ENCODE measurements at places on chromosomes 13 and 19. TPM values are rescaled to one million over a fixed set of nuclear protein-coding genes. Genes with fewer than 3 reads are reported as not detected.

The PRRG2 gene
- 1.5 TPM for total RNA-seq

The PRR22 gene
- total RNA-seq = 14.3 TPM

- no peak for DNase-seq
Observed at GRCh38 chr19:51434456-51434855, 17.0 kb upstream of the SIGLEC10 start.

- DNase-seq = no peak
Observed at GRCh38 chr13:107360010-107360409, 792.1 kb upstream of the ARGLU1 start.

GRCh38 chr13:49539313-49539712, 43.6 kb downstream of the PHF11 start:
- DNase-seq = no peak

- no peak for DNase-seq
Observed at GRCh38 chr13:80840316-80840976, 499.5 kb upstream of the SPRY2 start.

GRCh38 chr13:96279904-96280303, 190.0 kb downstream of the HS6ST3 start:
- no peak for DNase-seq

The DLL3 gene
- 1.4 TPM for total RNA-seq

DNA sequence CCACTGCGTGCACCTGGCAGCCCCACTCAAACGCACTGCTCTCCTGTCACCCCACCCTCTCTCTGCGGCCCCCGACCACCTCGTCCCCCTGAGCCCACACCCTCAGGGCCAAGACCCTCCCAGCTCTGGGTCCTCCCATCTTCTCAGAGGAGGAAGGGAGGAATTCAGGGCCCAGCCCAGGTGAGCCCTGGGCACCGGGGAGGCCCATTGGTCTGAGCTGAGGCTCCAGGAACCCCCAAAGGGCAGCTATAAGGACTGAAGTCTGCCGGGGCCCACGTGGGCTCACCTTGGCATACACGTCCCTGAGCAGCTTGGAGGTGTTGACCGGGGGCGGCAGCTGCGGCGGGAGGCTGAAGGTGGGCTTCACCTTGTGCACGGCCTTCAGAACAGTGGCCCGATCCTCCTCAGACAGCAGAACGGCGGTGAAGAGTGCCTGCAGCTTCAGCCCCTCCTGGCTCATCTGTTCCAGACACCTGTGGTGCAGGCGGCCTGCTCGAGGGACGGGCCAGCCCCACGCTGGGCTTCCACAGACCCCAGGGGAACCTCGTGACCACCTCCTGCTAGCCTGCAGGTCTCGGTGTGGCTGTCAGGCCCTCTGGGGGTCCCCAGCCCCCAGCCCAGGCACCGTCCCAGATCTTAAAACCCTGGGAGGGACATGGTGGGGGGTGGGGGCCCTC, 8.8 kb downstream of the POLRMT start:
- DNase-seq = no peak

The PALM3 gene
- total RNA-seq = not detected

DNA sequence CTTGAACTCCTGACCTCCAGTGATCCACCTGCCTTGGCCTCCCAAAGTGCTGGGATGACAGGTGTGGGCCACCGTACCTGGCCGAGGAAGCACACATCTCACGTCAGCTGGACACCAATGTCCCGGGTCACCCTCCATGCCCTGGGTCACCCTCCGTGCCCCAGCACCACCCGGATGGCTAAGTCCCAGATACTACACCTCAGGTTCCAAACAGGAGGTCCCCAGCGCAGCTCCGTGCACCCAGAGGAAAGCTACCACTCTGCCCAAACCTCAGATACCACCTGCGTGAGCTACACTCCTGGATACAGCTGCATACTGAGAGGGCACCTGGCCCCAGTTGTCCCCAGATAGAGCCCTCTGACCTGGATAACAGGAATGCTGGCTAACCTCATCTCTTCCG, 14.0 kb downstream of the LRRC4B start:
- DNase-seq = no peak

GRCh38 chr13:26327940-26328725, 74.2 kb downstream of the CDK8 start:
- no peak for DNase-seq

- DNase-seq = no peak
Observed at GRCh38 chr13:76213423-76213904, 577.3 kb downstream of the LMO7 start.

The MPHOSPH8 gene
- 31.3 TPM for total RNA-seq

GRCh38 chr19:13817615-13818371, 22.6 kb downstream of the ZSWIM4 start:
- peak; percentile 36 for DNase-seq

The STK11 gene
- 54.7 TPM for total RNA-seq

DNA sequence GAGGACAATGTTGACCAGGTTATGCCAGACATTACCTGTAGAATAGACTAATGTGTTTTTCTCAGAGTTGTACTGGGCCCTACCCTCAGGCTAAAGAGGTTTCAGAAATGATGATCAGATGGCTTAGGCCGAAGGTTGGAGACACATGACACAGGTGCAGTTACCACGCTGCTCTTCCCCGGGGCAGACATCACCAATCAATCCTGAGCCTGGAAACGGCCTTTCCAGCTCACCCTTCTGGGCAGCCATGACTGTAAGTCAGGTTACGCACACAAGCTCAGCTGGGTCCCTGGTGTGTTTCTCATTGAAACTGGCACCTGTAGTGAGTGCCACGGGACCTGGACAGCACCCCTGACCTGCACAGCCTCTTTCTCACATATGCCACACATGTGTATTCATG, 299.3 kb downstream of the UQCRFS1 start:
- DNase-seq = no peak

DNA sequence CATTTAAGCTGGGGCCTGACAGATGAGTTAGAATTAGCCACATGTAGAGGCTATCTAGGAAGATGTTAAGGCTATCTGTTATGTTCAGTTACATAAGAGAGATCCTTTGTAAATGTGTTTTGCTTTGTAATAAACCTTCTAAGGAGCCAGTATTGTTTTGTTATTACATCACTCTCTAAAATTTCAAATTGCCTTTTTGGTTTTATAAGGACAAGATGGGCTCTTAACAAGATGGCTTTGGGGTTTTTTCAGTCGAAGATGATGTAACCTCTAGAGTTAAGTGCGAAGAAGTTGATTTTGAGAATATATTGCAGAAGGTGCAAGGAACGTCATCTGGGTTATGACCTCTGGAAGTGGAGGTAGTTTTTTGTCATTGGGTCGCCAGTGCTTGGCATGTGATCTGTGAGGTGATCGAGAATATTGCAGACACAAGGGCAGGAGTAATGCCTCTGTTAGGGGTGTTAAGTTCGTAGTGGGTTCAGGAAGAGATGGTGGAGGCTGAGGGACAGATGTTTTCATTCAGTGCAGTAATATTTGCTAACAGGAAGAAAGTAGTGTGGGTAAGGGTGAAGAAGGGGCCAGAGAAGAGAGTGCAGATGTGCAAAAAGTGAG, 12.7 kb downstream of the LSM14A start:
- no peak for DNase-seq

GRCh38 chr19:33175886-33176669, 18.1 kb upstream of the LRP3 start:
- peak; percentile 21 for DNase-seq

The CLDND2 gene
- total RNA-seq = 3.8 TPM

The NCR1 gene
- 0.43 TPM for total RNA-seq

DNA sequence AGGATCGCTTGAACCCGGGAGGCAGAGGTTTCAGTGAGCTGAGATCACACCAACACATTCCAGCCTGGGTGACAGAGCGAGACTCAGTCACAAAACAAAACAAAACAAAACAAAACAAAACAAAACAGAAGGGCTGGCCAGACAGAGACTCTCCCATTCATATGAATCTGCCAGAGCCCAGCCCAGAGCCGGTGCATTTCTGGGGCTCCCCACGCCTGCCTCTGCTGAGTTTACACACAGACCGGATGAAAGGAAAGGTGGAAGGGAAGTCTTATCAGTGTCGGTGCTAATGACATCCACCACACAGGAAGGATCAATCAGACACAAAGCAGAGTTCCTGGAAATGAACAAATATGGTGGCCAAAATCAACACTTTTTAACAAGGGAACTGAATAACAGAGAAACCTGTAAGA, 6.8 kb downstream of the TRAPPC6A start:
- peak; percentile 30 for DNase-seq

The RAB3D gene
- 3.2 TPM for total RNA-seq

DNA sequence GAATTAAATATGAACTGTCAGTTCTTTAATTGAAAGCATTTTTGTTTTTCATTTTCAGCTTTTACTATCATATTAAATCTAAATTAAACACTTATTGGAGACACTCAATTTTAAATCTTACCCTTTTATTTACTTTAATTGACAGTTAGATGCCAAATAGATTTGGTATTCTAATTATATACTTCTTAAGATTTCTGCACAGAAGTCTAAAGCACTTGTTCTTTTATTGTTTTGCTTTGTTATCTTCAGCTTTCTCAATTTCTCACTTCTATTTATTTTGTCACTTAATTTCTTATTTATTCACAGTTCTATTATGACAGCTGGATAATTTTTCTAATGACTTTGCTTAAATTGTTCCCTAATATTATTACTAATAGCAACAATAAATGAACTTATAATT, 1397.3 kb upstream of the MIR17HG start:
- DNase-seq = no peak

The SPART gene
- 28.9 TPM for total RNA-seq

DNA sequence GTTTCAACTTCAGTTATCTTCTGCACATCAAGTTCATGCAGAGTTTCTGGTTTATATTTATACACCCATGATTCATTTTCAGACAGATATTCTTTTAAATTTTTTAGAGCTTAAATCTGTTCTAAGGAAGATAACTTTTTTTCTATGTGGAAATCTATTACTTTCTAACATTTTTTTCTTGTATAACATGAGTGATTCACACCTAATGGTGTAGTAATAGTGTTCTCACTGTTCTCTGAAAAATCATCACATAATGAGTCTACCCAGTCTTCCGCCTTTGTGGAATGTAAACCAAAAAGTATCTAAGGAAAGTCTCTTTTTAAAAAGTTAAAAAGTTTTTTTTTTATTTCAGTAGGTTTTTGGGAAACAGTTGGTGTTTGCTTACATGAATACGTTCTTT, 70.8 kb downstream of the FNDC3A start:
- no peak for DNase-seq

GRCh38 chr13:28429685-28430290, 65.1 kb downstream of the FLT1 start:
- no peak for DNase-seq

The TNFRSF19 gene
- total RNA-seq = 0.06 TPM

GRCh38 chr19:18990128-18990708, 43.1 kb downstream of the SUGP2 start:
- no peak for DNase-seq

DNA sequence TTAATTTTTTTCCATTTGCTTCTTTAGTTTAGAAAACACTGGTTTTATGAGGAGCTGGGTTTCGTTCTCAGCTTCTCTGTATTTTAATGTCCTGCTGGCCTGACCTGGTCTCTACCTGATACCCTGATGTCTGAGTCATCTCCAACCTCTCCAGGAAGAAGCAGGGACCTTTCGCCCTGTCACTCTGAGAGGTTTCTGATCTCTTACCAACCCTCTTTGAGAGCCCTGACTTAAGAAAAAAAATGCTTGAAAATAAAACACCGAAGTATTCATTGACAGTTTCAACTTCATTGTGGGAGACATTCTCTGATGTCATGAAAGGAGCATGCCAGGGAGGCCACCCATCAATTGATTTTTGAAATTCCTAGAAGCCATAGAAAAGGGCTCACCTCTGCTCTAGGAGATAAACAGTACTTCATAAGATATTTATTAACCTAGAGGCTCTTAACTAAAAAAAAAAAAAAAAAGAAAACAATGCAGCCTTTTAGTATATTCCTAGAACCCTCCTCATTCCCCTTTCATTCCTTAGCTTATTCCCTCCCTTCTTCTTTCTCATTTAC, 234.8 kb downstream of the ENOX1 start:
- no peak for DNase-seq

The FOSB gene
- total RNA-seq = 9.7 TPM

Data from activated naive CD8-positive, alpha-beta T cell treated with anti-CD3 and anti-CD28 coated beads for 36 hours (primary cell).